Stimulated activated CD4-positive, alpha-beta T cell treated with anti-CD3 and anti-CD28 coated beads, Interleukin-4, amount 100 ng/mL, for 24 hours (primary cell): ENCODE measurements at places on chromosomes 13 and 19.

- no peak for DNase-seq
Measured at GRCh38 chr19:32302778-32303177, 42.6 kb upstream of the ZNF507 start.

GRCh38 chr13:46213242-46213641 is 1.5 kb downstream of the LRRC63 start:
- DNase-seq: no peak

GRCh38 chr13:52053460-52053859 is 29.0 kb downstream of the UTP14C start:
- DNase-seq: no peak

GRCh38 chr19:30385666-30386065 is 13.5 kb downstream of the ZNF536 start:
- no peak for DNase-seq

DNA sequence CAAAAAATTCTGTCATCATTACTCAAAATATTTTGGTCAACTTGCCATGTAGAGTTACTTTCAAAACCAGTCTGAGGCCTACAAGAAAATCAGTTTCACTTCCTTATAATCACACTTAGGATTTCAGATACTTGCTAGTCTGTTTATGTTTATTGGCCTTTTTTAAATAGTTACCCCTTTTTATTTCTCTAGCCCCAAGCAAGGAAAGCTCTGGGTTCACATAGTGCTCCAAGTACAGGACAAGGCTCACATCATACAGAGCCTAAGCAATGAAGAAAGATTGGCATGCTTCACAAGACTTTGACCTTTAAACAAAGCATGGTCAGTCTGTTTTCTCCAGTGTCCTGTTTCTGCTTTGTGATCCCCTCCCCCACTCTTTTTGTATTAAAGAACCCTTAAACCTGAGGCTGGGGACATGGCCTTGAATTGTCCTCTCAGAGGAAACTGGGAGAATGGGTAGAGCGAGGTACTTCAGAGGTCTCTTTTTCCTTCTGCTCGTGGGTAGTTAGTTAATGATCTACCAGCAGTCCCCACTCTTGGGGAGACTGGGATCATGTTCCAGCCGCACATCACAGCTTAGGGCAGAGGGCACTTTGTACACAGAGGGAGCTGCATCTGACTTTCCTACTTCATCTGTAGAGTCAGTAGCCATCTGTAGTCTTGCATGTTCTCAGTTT is 30.7 kb downstream of the CEACAM1 start:
- DNase-seq: no peak

GRCh38 chr19:5826531-5827341 is 12.8 kb downstream of the FUT6 start:
- no peak for DNase-seq

GRCh38 chr19:574658-575526 is 2.5 kb downstream of the BSG start:
- DNase-seq: no peak

DNA sequence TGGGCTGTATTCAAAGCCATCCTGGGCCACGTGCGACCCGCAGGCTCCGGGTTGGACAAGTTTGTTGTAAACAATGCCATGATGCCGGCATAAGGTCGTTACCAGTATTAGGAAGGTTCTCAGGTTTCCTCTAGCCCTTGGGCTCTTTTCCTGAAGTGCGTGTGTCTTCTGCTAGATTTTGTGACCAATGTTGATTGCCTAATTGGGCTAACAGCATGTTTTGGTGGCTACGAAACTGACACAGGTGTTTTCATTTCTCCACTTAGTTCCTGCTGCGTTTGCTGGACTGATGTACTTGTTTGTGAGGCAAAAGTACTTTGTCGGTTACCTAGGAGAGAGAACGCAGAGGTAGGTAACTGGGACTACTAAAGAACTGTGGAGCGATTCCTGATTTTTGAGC is 20.3 kb downstream of the ALOX5AP start:
- DNase-seq: no peak

DNA sequence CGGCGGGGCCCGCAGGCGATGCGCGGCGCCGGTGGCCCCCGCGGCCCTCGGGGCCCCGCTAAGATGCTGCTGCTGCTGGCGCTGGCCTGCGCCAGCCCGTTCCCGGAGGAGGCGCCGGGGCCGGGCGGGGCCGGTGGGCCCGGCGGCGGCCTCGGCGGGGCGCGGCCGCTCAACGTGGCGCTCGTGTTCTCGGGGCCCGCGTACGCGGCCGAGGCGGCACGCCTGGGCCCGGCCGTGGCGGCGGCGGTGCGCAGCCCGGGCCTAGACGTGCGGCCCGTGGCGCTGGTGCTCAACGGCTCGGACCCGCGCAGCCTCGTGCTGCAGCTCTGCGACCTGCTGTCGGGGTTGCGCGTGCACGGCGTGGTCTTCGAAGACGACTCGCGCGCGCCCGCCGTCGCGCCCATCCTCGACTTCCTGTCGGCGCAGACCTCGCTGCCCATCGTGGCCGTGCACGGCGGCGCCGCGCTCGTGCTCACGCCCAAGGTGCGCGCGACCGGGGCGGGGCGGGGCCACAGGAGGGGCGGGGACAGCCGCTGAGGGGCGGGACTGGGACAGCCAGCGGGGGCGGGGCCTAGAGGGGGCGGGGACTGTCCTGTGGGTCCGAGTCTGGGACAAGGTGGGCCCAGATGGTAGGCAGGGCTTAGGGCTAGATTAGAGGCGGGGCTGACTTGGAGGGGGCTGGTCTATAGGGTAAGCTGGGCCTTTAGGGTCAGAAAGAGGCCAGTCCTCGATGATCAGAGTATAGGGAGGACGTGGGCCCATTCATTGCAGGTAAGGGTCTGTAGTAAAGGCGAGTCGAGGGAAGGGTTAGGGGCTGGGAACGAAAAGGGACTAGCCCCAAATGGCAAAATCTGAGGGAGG is 5.1 kb downstream of the GRIN2D start:
- DNase-seq: peak; percentile 80

DNA sequence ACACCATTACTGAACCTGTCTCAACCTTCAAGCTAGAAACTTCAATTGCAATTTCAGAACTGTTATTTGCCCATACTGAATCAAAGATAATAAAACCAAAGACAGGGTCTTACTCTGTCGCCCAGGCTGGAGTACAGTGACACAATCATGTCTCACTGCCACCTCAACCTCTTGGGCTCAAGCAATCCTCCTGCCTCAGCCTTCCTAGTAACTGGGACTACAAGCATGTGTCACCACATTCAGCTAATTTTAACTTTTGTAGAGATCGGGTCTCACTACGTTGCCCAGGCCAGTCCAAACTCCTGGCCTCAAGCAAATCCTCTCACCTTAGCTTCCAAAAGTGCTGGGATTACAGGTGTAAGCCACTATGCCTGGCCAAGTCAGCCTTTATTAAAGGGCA is 143.4 kb downstream of the DIAPH3 start:
- DNase-seq: no peak

GRCh38 chr13:109704771-109705635 is 81.4 kb downstream of the IRS2 start:
- no peak for DNase-seq

DNA sequence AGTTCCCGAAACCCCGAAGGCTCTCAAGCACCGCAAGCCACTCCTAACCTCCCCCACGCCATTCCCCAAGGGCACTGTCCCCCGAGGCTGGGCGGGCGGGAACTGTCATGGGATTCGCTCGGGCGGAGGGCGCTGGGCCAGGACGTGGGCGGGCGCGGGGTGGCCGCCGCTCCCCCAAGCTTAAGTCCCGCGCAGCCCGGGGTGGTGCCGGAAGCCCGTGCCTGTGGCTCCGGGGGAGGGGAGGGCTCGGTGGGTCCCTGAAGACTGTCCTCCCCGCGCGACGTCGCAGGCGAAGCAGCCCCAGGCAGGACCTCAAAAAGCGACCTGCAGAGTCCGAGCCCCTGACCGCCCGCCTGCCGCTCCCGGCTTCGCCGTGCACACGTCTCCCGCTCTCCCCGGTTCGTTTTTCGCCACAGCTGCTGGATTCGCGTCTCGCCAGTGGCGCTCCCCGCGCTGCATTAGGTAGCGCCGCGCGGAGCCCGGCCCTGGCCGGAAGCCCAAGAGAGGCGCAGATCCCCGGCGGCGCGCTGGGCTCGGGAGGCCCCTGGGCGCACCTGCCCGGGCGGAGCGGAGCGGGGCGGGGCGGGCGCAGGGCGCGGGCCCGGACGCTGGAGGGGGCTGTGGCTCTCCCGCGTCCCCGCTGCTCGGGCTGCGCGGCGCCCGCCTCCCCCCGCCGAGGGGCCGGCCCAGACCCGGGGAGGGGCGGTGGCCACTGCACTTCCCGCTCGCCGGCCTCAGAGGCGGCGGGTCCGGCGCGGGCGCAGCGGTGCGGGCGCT is at the start of gene FARP1:
Gene FARP1 (plus strand): TSS at position 715 of the 777 bp plus-strand sequence. CDS start 70,149 bp downstream, outside the sequence.
- DNase-seq: no peak

- DNase-seq: no peak
Measured at GRCh38 chr19:9018163-9018875, 8.1 kb upstream of the MUC16 start.

DNA sequence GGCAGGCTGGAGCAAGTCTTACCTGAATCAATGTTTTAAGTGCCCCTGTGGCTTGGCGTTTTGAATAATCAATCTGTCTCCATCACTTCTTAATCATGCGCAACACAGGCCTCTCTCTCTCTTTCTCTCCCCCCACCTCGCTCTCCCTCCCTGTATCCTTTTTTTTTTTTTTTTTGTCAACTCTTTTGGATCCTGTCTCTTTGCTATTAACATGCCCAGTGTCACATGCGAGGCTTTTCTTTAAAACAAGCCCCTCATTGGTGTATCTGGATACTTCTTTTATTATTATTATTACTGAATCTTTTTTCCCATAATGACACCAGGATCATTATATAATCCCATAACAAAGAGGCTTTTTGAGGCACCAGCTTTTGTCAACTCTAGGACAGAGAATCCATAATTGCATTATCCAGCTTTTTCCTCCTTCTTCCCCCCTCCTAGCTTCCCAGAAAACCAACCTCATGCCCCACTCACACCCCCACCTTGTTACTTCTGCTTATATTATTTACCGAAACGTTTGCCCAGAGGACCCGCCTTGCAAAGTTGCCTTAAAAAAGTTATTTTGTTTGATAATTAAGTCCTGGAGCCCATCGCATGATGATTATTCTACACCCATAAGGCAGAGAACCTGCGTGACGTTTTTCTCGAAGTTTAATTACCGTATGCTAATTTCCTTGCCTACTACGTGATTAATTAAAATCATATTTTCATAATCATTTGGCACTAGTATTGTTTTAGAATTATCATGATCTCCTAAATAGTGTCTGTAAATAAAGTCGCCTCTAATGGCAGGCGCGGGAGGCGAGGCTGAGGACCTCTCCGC is 148.1 kb upstream of the ZNF536 start:
- DNase-seq: no peak

DNA sequence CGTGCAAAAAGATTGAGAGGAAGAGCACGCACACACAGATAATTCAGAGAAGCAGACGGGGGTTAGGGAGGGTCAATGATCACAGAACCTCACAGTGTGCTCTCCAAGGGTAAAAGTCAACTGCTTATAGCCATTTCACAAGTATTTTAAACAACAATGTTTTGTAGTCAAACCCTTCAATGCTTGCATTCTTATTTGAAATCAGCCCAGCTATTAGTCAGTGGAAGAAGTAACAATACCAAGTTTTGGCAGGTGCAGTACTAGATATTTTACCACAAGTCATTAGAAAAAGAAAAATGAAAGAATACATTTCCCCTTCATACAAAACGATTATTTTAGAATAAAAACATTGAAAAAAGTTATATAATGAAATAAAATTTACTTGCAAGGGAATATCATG is 2.6 kb downstream of the CSNK1A1L start:
- no peak for DNase-seq

DNA sequence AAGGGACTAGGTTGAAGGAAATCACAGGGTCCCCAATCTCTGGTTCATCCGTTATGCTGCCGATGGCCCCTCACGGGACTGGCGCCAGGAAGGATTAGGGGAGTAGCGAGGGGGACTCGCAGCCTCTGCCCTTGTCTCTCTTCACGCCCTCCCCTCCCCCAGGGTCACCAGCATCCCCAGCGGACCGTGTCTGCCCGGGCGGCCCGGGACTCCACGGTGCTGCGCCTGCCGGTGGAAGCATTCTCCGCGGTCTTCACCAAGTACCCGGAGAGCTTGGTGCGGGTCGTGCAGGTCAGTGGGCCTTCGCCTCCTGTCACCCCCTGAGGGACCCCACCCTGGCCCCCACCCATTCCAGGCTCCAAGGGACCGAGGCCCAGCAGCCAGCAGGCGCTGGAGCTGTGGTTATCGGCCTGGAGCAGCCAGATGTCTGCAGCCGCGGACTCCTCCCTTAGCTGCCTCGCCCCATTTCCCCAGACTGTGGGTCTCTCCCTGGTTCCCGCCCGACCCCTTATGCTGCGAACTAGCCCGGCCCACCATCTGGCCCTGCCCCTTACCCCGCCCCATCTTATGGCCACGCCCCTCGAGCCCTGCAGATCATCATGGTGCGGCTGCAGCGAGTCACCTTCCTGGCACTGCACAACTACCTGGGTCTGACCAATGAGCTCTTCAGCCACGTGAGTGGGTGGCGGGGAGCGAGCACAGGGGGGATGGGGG is 5.4 kb downstream of the PNPLA6 start:
- DNase-seq: peak; percentile 41

GRCh38 chr13:110268061-110268460 is 38.9 kb downstream of the COL4A1 start:
- no peak for DNase-seq

DNA sequence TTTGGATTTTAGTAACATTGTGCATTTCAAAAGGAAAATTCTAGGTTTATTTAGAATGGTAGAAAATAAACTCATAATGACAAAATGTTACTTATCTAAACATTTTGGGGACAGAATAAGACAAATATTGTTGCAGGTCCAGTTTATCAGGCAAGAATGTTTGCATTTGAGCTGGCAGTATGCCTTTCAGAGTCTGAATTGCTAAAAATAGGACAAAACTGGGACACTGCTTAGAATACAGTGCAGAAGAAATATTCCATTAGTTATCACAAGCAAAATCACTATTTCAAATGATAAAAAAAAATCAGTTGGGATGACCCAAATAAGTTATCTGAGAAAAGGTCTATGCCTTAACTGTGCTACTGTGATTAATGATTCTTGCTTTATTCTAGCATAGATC is 870.3 kb upstream of the MIR17HG start:
- DNase-seq: no peak

DNA sequence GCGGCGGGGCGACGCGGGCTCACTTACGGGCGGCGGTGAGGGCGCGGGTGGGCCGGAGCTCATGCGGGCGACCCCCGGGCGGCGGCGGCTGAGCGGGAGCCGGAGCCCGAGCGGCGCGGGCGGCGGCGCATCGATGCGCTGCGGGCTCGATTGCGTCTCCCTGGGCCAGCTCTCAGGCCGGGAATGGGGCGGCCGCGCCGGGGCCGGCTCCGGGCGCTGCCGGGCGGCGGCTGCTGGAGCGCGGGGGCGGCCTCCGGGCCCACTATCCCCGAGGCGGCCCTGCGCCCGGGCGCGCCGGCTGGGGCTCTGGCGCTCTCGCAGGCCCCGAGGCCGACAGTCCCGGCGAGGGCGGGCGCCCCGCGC is 1.4 kb upstream of the TSHZ3 start:
- DNase-seq: no peak

- DNase-seq: no peak
Measured at GRCh38 chr13:101554420-101555125, 102.1 kb downstream of the ITGBL1 start.
